ENCODE measurements at places on chromosomes 2 and 18.
A peak's percentile ranks its signal among the peaks of the same experiment; 100 is the strongest.

- no peak for DNase-seq
Observed at GRCh38 chr2:201890453-201890852, 84.1 kb downstream of the CDK15 start.

DNA sequence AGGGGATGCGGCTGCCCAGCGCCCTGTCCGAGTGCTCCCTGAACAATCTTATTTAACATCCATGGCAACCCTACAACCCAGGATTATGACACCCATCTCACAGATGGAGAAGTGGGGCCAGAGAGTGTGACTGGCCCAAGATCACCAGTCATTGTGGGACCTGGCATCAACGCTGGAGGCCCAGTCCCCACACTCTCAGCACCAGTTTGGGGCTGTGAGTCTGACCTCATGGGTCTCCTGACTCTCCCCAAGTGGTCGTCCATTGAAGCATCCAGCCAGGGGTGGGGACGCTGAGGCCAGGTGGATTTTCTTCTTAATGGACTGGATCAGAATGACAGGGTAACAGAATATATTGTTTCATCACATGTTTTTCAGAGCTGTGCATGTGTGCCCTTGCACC is 24.5 kb downstream of the MAL start:
- DNase-seq = no peak

DNA sequence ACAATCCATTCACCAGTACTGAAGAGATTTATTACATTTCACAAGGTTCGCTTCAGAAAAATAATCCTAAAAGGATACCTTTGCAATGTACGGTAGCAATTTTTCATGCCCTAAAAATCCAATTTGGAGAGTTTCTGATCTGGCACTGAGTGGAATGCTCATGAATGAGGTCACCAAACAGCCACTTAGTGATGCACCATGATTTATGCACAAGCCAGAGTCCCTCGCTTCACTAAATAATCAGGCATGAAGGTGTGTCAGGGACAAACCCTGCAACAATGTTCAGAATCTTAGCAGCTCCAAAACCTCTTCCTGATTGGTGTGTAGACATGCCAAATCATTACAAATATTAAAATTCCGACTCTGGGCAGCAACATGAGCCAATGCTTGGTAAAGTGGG is 221.1 kb downstream of the CNTNAP5 start:
- no peak for DNase-seq

DNA sequence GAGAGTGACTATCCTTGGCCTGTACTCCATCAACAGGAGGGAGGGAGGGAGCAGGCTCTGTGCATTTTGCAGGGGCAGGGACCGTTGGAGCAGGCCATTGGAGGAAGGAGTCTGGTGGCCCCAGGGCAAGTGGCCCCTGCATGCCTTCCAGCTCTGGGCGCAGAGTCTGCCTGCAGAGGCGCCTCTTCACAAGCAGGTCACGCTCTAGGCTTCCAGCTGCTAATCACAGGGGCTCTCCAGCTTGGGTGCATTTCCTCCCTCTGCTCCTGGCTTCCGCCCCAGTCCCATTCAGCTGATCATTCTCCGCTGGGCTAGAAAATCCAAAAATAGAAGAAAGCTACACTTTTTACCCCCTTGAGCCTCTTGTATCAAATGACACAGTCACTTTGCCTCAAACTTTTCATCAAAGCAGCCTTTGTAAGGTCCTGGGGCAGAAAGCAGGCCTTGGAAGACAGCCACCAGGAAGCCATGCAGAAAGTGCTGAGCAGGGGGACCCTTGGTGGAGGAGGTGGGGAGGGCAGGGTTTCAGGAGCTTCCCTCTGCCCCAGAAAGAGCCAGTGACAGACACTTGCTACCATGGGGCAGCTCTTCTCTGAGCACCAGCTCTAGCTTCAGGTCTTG is 11.3 kb downstream of the TMEM247 start:
- DNase-seq = no peak

- no peak for DNase-seq
Observed at GRCh38 chr2:85914922-85915321, 26.1 kb upstream of the ST3GAL5 start.

- no peak for DNase-seq
Observed at GRCh38 chr18:45218436-45218835, 396.8 kb upstream of the SLC14A2 start.

GRCh38 chr2:124145982-124146381 is 120.9 kb downstream of the CNTNAP5 start:
- no peak for DNase-seq

GRCh38 chr18:22742409-22742808 is 190.7 kb upstream of the RBBP8 start:
- DNase-seq = no peak

GRCh38 chr2:208034503-208035140 is 9.3 kb upstream of the PLEKHM3 start:
- DNase-seq = no peak

DNA sequence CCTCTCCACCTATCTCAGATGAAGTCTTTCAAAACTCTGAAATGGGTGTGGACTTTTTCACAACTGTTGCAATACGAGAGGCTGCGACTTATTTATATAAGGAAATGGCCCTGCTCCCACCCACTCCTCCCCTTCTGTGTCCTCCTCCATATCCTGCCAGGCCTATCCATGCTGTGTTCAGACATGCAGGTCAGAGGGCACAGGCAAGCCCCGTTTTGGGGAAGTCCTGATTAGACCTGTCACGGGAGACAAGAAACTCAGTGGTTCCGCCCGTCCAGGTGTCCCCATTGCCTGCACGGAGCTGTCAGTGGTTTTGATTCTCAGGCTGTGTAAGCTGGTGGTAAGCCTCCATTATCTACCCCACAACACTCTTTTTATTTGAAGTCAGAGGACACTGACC is 99.6 kb upstream of the MGAT5 start:
- DNase-seq = no peak

- DNase-seq = no peak
Observed at GRCh38 chr2:217975626-217976025, 27.2 kb downstream of the TNS1 start.

GRCh38 chr2:147829106-147829505 is 15.7 kb upstream of the ACVR2A start:
- DNase-seq = no peak

DNA sequence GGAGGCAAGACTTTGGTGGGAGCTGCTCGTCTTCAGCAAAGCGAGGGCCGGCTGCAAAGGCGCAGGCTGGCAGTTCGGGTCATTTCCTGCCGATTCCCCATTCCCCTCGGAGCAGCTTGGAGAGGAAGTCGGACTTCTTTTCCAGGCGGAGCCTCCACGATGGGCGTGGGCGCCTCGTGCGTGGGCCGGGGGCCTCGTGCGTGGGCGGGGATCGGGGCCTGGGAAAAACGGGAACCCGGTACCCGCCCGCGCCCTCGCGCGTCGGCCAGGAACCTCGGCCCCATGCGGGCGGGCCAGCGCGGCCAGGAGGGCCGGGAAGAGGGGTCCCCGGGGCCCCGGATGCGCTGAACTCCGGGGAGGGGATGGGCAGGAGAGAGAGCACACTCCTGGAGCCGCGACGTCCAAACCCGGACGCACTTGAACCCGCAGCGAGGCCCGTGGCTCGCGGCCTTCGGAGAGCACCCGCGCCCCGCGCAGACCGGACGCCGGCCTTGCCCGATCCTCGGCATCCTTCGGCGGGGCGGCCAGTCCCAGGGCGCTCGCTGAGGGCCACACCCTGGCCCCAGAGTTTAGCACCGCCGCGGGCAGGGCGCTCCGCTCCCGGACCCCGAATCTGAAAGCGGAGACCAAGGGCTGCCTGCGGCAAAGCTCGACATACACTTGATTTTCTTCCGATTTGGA is 368.4 kb downstream of the MTX2 start:
- peak; percentile 20 for DNase-seq

DNA sequence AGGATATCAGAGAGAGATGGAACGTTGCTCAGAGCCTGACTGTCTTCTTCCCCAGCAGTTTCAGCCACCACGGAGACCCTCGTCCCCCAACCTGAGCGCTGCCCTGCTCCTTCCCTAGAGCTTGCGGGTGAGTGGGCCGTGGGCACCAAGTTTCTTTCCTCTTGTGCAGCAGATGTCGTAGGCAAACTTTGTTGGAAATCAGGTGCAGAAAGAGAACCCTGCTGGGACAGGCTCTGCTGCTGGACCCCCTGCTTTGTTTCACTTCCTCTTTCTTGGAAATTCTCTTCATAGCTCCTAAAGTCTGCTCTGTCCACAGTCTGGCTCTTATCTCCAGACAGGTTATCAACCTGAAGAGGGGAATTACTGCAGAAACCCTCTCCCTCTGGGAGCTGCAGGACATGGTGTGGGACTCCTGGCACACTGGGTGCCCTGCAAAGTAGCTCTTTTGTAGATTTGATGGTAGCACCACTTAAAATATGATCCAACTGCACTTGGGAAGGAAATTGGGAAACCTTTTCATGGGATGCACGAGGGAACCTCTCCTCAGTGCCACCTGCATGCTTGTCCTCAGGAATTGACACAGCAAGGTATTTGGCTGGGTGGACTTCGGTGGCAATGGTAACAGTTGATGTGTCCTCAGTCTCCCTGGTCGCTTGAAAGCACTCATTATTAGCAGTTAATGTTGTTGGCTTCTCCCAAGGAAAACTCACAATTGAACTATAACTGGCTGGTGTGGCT is 92.2 kb downstream of the ALPK2 start:
- no peak for DNase-seq

- DNase-seq = no peak
Observed at GRCh38 chr2:24930768-24931167, 10.7 kb upstream of the ADCY3 start.

- no peak for DNase-seq
Observed at GRCh38 chr2:53820711-53821110, 33.9 kb downstream of the ERLEC1 start.

DNA sequence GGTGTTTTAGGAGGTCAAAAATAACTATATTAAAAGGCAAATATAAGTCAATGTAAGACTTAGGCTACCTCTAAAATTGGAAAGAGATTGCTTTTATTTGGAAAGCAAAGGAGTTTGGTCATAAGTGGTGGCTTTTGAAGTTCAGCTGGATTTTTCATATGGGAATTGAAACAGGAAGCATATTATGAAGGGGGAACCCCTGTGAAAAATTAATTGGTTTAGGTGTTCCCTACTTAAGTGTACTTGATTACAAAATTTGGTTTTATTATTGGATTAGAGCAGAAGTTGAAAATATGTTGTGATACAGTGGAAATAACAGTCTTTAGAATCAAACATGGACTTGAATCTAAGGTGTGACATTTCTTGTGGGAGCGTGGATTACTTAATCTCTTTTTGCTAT is 121.4 kb upstream of the TTC27 start:
- DNase-seq = no peak

DNA sequence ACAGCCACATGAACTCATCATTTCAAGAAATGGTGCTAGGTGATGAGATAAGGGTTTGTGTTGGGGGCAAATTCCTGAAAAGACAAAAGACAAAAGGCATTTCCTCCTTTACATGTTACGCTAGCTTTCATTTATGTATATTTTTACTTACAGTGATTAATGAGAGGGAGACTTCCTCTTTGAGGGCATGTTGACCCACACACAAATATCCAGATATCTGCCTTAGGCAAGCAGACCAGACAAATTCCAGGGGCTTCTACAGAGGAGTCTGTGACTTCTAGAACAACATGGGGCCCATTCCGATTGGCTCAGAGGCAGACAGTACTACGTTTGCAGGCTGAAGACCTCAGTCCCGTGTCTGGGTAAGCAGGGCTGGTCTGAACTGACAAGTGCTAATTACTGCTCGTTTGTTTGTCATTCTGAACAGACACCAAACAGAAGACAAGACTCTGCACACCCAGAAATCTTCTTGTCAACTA is 74.8 kb upstream of the ST6GAL2 start:
- DNase-seq = no peak

GRCh38 chr2:160306985-160307384 is 106.9 kb upstream of the ITGB6 start:
- DNase-seq = no peak

DNA sequence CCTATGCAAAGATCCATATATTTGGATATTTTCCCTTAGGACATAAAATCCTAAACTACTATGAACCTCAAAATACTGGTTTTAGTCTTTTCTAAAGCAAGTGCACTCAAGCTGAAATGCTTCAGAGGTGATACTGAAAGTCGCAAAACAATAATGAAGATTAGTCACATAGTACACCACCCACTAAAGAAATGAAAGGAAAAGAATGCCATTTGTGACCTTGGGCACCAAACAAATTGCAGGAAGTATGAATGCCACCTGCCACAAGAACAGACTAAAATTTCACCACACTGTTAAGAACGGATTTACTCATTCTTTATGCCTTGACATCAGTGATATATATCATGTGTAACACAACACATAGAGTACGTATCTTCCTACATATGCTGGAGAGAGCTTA is 161.5 kb downstream of the ZNF521 start:
- no peak for DNase-seq

- no peak for DNase-seq
Observed at GRCh38 chr18:939958-940357, 35.3 kb downstream of the ADCYAP1 start.

GRCh38 chr2:224875841-224876240 is 159.7 kb upstream of the CCDC195 start:
- DNase-seq = no peak

GRCh38 chr2:46086578-46087070 is 210.6 kb upstream of the EPAS1 start:
- DNase-seq = no peak

- no peak for DNase-seq
Observed at GRCh38 chr2:105557021-105557920, 158.4 kb upstream of the FHL2 start.

DNA sequence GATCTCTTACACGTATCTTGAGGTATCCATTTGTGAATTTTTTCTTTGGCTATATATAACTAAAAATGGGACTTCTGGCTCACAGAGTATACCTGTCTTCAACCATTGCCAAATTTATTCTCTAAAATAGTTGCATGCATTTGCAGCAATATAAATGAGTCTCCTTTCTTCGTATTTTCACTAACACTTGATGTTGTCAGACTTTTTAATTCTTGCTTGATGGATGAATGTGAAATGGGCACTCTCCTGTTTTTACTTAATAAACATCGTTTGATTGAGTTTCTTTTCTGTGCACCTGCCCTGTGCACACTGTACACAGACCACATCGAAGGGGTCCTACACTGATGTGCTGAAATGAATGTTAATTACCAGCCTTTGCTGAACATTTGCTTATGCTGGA is 121.8 kb downstream of the DDX1 start:
- no peak for DNase-seq

DNA sequence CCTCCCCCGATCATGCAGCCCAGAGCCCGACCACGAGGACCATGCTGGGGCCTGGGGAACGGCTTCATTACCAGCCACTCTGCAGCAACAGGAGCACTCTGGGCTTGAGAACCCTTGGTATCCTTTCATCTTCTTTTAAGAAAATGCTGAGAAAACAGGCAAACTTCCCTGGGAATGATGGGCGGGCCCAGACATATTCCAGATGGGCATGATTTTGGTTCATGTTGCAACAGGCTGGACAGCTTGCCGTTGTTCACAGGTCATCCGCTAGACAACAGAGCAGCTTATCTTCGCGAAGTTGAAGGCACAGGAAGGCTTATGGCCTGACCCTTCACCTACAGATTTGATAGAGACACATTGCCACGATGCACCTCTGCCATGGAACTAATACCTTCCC is 121.0 kb downstream of the KLHL29 start:
- DNase-seq = no peak

DNA sequence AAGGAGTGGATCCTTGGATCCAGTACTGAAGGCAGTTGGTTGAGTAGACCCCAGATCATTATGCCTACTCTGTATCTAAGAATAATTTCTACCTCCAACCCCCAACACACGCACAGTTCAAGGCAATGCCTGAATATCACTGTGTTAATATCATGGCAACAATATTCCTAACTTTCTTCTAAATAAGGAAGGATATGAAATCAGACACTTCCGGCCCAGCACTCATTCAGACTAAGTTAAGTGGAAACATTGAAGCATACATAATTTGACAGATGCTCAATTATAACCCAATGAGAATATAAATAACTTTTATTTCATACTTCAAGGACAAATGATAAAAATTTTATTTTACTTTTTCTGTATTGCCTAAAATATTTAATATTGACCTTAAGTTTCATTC is 153.6 kb upstream of the COL3A1 start:
- no peak for DNase-seq

Data from activated T-cell treated with anti-CD3 and anti-CD28 coated beads, Interleukin-2, amount 50 U/mL, for 1 hour (primary cell).